CD8-positive, alpha-beta memory T cell (primary cell): ENCODE measurements at places on chromosomes 4 and X. TPM values are rescaled to one million over a fixed set of nuclear protein-coding genes. Genes with fewer than 3 reads are reported as not detected.

Gene DCAF8L2
- not detected for total RNA-seq

Gene PFKFB1
- 0.53 TPM for total RNA-seq

Gene SPANXN4
- not detected for total RNA-seq

Gene PHEX
- total RNA-seq = 20.8 TPM

Gene PWWP3B
- total RNA-seq = not detected

Gene USP17L15
- not detected for total RNA-seq

Gene MTMR1
- 39.7 TPM for total RNA-seq

Gene MUC7
- total RNA-seq = not detected

Gene MAGEB10
- not detected for total RNA-seq

Gene ADH7
- not detected for total RNA-seq
